Cardiac muscle cell (in vitro differentiated cells and primary cell): ENCODE measurements at places on chromosomes 1 and 21.

- peaks cover 14% of the 10 kb centered on the region for H3K4me1 ChIP-seq
- DNase-seq = peak; percentile 54
- peaks cover 14% of the 10 kb centered on the region for H3K27me3 ChIP-seq
- H3K4me3 ChIP-seq = peak overlapping the region; percentile 77
- no peak overlapping the region for H3K27ac ChIP-seq
- H3K36me3 ChIP-seq = no peaks in the 10 kb centered on the region
Observed at GRCh38 chr1:109249654-109250401, 489 bp downstream of the CELSR2 start.

- DNase-seq = no peak
- H3K4me1 ChIP-seq = no peaks in the 10 kb centered on the region
- H3K27ac ChIP-seq = no peak overlapping the region
- peaks cover 3% of the 10 kb centered on the region for H3K27me3 ChIP-seq
Observed at GRCh38 chr1:177561436-177561835, 390.7 kb downstream of the BRINP2 start.

DNA sequence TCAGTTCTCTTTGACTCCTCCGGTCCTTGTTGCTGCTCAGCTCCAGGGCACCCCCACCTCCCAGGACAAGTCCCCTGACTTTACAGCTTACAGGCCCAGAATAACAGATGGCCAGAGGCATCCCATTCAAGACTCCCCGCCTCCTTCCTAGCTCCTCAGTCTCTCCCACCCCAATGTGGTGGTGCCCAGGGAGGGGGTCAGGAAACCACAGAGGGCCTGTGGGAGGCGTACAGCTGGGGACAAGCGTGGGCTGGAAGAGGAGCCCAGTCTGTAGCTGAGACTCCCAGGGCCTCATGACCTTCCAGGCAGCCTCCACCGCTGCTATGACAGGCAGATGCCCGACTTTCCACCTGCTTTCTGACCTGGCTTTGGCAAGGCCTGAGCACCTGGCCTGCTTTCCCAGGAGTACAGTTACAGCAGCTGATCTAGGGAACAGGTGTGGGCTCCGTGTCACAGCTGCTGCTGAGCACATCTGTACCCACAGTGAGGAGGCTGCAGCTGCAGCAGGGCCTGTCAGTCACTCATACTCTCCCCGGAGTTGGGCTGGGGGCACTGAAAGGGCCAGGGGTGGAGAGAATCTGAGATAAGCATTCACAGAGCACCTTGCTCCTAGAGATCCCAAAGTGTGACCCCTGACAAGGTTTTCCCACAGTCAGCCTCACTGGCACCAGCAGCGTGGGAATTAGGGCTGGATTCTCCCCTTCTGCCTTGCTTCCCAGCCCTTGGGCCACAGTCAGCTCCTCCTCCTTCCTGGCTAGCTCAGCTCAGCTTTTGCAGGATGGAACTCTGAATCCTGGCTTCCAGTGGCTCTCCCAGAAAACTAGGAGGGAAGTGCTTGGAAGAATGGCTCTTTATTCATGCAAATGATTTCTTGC, 7.1 kb upstream of the NAV1 start:
- no peaks in the 10 kb centered on the region for H3K27me3 ChIP-seq
- no peaks in the 10 kb centered on the region for H3K36me3 ChIP-seq
- H3K4me1 ChIP-seq = peaks cover 7% of the 10 kb centered on the region
- no peak overlapping the region for H3K27ac ChIP-seq

DNA sequence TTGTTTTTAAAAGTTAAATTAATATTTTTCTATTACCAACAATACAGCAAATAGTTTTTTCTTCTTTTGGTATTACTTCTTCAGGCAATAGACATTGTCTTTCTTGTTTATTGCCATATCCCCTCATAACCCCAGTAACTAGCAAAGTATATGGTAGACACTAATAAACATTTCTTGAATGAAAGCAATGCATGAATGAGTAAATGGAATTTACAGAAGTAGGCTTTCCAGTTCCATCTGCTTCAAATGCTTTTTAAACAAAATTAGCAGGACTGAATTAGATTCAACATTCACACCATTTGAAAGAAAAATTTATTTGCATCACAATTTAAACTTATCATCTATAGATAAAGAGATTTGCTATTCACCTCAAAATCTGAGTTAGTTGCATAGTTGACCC, 5.6 kb upstream of the DR1 start:
- H3K27me3 ChIP-seq = no peaks in the 10 kb centered on the region
- no peak overlapping the region for H3K27ac ChIP-seq
- H3K36me3 ChIP-seq = no peaks in the 10 kb centered on the region
- no peak overlapping the region for H3K4me3 ChIP-seq

DNA sequence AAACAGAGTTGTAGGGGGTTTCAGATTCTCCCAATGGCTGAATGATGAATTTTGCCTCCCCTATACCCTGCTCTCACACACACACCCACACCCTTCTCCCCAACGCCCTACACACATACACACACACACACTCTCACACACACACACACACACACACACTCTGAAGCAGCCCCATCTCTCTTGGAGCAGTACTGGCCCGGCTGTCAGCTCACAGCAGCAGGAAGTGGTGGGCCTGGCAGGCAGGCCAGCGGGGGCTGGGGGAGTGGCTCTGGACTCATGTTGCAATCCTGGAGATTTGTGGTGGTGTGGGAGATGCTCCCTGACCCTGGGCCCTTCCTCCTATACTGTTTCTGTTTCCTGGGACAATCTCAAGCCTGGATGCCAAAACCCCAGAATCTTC, 2.2 kb downstream of the IKBKE start:
- H3K27ac ChIP-seq = no peak overlapping the region
- peak; percentile 94 for DNase-seq
- H3K4me3 ChIP-seq = no peak overlapping the region
- H3K4me1 ChIP-seq = peaks cover 35% of the 10 kb centered on the region
- H3K36me3 ChIP-seq = peaks cover 4% of the 10 kb centered on the region

DNA sequence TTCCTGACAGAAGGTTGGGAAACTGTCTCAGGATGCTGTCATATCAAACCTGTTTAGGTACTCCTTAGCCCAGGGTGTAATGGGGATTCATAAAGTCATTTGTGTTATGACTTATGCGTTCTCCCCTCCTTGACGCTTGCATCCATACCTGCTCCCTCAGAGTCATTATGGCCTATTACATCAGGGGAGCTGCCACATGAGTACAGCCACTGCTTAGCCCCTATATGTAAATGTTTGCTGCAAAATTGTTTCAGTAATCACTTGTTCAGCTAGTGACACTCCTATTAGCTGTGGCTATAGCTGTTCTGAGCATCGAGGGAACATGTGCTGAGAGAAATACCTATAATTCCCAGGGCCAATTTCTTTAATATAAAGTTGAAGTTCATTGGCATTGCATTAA, 10.5 kb downstream of the NTNG1 start:
- no peaks in the 10 kb centered on the region for H3K4me1 ChIP-seq
- H3K27me3 ChIP-seq = no peaks in the 10 kb centered on the region
- H3K4me3 ChIP-seq = no peak overlapping the region
- DNase-seq = no peak
- no peak overlapping the region for H3K27ac ChIP-seq

- no peaks in the 10 kb centered on the region for H3K27me3 ChIP-seq
- no peak for DNase-seq
- H3K4me1 ChIP-seq = no peaks in the 10 kb centered on the region
- H3K36me3 ChIP-seq = no peaks in the 10 kb centered on the region
- H3K4me3 ChIP-seq = no peak overlapping the region
Observed at GRCh38 chr21:26028183-26028582, 142.4 kb downstream of the APP start.

- H3K27ac ChIP-seq = no peak overlapping the region
- H3K36me3 ChIP-seq = no peaks in the 10 kb centered on the region
- H3K4me3 ChIP-seq = no peak overlapping the region
- no peaks in the 10 kb centered on the region for H3K27me3 ChIP-seq
- DNase-seq = no peak
Observed at GRCh38 chr1:27368869-27369582, 2.3 kb upstream of the MAP3K6 start.

DNA sequence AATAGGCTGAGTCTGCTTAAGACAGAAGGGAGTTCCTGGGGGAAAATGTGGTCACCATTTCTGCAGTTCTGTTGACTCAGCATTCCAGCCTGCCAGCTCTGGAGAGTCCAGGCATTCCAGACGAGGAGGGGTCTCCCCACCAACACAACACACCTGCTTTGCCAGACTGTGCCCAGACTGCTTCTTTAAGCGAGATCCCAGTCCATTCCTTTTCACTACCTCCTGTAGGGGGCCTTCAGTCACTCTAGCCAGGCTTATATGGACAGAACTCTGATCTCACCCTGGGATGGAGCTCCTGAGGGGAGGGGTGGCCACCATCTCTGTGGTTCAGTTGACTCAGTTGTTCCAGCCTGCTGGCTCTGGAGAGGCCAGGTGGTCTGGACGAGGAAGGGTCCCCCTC, 48.5 kb downstream of the UBE2U start:
- H3K4me3 ChIP-seq = no peak overlapping the region
- no peak for DNase-seq
- no peak overlapping the region for H3K27ac ChIP-seq
- H3K36me3 ChIP-seq = no peaks in the 10 kb centered on the region
- H3K27me3 ChIP-seq = no peaks in the 10 kb centered on the region
- H3K4me1 ChIP-seq = peaks cover 7% of the 10 kb centered on the region

- DNase-seq = no peak
- no peak overlapping the region for H3K27ac ChIP-seq
- H3K27me3 ChIP-seq = no peaks in the 10 kb centered on the region
- H3K36me3 ChIP-seq = no peaks in the 10 kb centered on the region
Observed at GRCh38 chr1:233343262-233343661, 15.7 kb downstream of the MAP3K21 start.
